ENCODE measurements at places on chromosomes 4 and X.

DNA sequence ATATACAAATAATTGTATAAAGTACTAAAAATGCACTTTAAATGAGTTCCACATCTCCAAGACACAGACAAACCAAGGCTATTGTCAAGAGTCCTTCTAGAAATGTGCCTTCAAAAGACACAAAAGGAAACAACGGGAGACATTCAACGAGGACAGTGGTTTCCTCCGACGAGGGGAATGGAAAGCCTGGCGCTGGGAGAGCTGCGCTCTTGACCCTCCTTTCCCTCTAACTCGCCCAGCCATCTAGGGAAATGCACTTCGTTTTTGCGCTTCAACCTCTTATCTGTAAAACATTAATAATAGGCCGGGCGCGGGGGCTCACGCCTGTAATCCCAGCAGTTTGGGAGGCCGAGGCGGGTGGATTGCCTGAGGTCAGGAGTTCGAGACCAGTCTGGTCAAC, 37.0 kb downstream of the ZFP42 start:
- DNase-seq: no peak

GRCh38 chrX:20312018-20312417, 45.3 kb upstream of the RPS6KA3 start:
- DNase-seq: no peak

GRCh38 chr4:118911238-118911703, 22.6 kb downstream of the SYNPO2 start:
- no peak for DNase-seq

DNA sequence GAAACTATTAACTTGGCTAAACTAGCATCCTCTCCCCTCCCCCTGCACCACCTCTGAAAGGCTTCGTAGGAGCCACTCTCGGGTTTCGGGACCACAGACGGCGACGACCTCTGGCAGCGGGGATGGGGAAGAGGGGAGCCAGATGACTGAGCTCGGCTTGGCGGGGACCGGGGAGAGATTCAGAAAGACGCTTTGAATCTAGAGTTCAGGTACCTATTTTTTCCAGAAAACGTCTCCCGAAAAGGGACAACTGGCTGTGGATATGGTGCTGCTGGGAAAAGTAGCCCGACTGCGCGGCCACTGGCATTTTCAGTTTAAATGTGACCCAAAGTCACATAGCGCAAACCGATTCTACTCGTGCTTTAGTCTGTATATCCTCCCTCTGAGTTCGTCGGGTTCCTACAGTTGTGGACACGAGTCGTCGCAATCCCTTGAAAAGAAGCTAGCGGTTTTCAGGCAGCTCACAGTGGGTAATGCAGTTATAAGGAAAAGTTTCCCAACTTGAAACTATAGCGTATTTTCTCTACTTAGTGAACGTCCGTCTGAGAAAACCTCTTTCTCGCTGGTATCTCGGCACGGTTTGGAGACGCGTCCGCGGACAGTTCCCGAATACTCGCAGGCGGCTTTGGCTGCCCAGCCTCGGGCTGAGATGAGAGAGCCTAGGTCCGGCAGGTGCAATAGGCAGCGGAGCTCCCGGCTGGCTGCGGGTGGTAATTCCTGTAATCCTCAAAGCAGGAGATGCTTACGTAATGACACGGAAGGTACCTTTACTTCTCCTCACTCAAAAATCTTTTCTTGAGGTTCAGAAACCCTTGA, 1.3 kb downstream of the PARM1 start:
- peak; percentile 84 for DNase-seq

GRCh38 chr4:48727666-48728459, 52.2 kb downstream of the FRYL start:
- DNase-seq: no peak

- no peak for DNase-seq
Observed at GRCh38 chr4:76989391-76990061, 40.0 kb downstream of the SEPTIN11 start.

- no peak for DNase-seq
Observed at GRCh38 chrX:33307911-33308354, 96.6 kb upstream of the DMD start.

DNA sequence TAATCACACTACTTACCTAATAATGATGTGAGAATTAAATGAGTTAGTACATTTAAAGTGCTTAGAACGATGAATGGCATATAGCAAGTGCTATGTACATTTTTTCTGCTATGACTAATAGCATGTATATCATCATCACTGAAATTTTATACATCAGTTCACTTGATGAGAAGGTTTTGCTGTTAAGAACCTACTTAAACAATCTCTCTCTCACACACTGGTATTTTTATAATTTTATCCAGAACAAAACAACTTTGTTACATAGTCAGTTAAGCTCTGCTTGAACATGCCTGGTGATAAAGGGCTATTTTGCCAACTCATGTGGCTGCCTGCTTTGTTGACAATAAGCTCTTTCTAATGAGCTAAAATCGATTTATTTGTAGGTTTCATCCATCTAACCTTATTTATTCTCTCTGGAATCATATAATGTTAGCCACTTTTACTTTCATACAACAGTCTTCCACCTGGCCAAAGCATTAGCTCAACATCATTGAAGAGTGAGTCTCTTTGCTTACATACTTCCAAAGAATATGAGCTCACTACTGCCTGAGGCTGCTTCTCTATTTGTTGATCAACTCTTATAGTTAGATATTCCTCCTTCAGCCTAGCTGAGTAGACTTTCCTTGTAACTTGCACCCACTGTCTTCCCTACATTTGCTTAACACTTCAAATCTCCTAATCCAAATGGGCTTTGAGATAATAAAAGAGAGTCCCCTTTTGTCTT, 372.7 kb upstream of the BOD1L1 start:
- DNase-seq: no peak

DNA sequence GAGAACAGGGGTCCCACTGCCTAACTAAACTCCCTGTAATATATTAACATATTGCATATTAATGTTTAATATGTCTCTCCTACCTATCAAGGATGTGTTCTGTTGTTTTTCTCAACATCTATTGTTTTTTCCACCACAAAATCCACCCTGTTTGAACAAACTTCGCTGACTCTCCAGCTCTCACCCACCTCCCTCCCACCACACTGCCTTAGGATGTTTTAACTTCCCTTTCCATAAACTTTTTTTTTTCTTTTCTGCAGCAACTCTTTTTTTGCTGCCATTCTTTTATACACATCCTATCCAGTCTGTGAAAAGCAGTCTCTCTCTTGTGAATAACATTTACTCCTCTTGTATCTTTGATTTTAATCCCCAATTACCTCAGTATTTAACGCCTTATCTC, 226.1 kb downstream of the PCDH7 start:
- DNase-seq: no peak

DNA sequence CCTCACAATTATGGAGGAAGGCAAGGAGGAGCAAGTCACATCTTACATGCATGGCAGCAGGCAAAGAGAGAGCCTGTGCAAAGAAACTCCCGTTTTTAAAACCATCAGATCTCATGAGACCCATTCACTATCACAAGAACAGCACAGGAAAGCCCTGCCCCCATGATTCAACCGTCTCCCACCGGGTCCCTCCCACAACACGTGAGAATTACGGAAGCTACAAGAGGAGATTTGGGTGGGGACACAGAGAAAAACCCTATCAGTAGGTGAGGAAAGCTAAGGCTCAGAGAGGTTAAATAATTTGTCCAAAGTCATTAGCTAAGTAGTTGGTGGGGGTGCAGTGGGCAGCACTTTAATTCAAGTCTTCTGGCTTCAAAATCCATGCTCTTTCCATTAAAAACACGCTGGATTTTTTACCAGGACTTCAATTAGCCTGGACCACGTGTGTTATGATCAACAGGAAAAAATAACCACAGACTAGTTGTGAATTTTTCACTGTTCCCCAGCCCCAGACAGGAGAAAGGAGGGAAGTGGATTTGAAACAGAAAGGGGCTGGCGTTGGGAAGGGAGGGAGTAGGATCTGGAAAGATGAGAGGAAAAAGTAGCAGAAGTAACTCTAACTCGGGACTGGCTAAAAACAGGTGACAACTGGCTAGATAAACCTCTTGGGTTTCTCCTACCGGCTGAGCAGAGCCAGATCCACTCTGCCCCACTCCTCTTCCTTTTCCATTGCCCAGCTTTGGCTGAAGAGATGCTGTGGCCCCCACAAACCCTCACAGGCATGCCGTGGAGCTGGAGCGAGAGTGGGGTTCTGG, 986 bp downstream of the MTMR8 start:
- DNase-seq: no peak

DNA sequence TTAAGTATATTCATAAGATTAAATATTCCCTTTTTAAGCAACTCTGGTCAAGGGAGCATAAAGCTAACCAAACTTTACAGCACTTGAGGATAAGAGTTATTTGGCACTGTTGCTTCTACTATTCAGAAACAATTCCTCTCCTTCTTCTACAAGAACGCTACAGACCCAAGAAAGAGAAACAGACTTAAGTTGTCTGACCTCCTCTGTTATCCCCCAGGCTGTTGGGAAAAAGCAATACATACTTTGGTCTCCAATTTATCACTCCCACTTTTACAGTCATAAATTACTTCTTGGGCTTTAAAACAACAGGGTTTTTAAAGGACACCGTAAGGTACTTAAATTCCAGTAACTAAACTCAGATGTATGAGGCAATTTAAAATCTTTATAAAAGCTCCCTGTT, 147.4 kb downstream of the COL25A1 start:
- DNase-seq: no peak

All from retina (tissue), 1 donor.